SHP77 (cell line): ENCODE measurements at places on chromosomes 4 and X.

DNA sequence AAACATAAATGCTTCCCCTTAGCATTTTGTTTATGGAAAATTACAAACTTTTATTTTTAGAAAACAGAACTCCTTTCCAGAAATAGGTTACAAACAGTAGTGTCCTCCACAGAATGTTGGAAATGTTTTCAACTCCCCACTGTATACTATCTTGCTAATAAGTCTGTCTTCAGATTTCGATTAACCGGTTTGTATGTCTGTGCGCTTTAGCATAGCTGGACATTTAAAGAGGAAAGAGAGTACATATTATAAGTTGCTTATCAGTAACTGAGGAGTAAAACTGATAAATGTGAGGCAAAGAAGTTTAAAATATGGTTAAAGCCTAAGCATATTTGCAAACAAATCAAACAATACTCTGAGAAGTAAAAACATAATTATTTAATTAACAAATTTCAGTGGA is 3.4 kb downstream of the CXCL8 start:
- no peak for DNase-seq

GRCh38 chr4:89253311-89253710 is 54.3 kb downstream of the GPRIN3 start:
- no peak for DNase-seq

DNA sequence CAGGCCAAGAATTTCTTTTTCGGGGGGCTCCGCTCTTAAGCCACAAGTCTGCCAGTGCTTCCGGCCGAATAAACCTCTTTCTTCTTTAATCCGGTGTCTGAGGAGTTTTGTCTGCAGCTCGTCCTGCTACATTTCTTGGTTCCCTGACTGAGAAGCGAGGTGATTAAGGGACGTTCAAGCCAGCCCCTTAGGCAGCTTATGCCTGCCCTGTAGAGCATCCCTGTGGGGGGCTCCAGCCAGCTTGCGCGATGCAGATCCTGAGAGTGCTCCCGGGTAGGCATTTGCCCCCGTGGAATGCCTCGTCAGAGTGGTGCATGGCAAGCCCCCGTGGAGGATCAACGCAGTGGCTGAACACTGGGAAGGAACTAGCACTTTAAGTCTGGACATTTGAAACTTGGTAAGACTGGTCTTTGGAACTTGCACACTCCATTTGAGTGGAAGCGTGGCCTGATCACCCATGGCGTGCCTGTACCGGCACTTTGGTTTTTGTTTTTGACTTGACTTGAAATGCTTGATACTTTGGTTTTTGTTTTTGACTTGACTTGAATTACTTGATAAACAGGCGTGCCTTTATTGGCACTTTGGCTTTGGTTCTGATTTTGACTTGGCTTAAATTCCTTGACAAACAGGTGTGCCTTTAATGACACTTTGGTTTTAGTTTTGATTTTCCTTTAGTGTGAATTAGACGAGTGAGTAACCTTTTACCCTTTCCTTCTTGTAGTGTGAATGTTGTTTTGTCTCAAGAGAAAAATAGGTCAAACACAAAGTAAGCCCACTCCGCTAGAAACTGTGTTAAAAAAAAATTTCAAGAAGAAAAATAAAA is 6.1 kb downstream of the ACOX3 start:
- DNase-seq = no peak

DNA sequence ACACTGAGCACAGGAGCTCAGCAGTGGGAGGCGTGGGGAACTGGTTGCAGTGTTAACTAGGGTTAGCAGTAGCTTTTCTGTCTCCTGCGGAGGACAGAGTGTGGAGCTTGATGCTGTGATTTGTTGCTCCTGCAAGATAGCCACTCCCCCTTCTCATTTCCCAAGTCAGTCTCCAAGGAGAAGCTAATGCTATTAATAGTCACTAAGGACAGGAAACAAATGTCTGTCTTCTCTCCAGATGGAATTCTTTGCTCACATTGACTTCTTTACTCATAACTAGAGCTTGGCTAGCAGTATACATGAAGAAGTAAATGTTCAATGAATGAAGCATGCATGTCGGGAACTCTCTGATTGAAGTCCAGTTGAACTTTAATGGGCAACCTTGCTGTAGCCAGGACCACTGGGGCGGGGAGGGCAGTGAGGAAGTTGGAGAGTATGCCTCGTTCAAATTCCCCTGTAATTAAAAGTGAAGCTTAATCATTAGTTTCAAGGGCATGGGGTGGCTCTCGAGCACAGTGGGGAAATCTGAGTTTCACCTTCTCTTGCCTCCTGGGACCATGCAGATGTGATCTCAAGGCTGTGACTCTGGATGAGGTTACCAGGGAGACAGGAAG is 156.6 kb upstream of the SCML1 start:
- no peak for DNase-seq

- no peak for DNase-seq
Measured at GRCh38 chrX:48456628-48457331, 13.3 kb downstream of the SLC38A5 start.

- DNase-seq = no peak
Measured at GRCh38 chr4:83724485-83725335, 188.8 kb downstream of the GPAT3 start.

DNA sequence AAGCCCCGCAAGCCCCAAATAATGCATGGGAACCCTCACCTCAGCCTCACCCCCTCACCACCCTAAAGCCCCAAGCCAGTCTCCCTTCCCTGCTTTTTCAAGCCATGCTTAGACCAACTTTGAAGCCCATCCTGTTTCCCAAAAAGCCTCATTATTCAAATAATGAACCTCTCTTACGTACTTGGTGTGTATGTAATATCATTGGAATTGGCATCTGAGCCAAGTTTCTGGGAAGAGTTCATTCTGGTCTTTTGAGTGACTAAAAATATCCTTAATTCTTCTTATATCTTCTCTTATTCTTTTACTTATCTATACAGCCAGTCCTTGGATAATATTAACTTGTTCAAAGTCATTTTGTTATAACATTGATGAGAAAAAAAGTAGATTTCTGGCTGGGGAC is 875.8 kb upstream of the SLIT2 start:
- no peak for DNase-seq

DNA sequence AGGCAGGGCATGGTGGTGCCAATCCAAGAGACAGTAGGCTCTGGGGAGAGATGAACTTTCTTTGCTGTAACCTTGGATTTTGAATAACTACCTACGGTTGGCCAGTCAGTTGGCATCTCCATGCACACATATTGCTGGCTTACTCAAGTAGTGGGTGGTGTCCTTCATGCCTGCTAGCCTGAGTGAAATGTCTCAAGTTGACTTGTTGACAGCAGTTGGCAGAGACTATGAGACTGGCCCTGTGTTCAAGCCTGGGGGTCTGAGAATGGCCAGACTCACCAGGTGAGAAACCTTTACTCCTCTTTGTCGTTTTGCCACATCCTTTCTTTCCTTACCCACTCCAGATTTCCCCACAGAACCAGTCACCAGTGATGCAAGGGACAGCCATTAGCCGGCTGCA is 173.3 kb downstream of the MID1IP1 start:
- DNase-seq = no peak

DNA sequence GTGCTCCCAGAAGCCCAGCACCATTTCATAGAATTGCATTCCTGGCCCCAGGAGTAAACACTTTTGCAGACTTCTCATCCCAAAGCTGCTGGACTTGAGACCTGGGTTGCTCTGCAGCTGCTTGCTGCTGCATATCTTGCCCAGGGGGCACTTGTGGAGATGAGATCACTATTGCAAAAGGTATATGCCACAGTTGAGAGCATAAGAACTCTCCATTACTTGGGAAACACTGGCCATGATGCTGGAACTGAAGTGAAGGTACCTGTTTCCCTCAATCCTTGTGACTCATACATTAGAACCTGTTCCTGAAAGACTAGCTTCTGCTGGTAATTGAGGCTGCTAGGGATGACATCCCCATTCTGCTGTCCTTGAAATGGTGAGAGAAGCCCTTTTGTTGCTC is 43.1 kb upstream of the WDR1 start:
- DNase-seq = no peak

DNA sequence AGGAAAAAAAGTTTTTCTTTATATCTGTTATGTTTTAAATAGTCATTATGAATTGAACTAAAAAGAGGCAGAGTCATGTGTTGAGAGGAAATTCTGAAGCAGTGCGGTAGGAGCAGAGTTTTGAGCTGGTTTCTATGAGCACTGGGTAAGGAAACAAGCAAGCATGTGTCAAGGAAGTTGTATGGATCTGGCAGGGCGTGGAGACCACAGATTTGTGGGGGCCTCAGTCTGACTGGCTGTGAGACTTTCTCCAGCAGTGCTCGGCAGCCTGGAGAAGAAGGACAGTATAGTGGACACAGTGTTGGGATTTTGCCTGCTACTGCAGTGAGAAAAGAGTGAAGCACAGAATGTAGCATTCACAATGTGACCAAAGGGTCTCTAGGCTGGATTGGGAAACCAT is 399.1 kb downstream of the INPP4B start:
- DNase-seq = no peak

DNA sequence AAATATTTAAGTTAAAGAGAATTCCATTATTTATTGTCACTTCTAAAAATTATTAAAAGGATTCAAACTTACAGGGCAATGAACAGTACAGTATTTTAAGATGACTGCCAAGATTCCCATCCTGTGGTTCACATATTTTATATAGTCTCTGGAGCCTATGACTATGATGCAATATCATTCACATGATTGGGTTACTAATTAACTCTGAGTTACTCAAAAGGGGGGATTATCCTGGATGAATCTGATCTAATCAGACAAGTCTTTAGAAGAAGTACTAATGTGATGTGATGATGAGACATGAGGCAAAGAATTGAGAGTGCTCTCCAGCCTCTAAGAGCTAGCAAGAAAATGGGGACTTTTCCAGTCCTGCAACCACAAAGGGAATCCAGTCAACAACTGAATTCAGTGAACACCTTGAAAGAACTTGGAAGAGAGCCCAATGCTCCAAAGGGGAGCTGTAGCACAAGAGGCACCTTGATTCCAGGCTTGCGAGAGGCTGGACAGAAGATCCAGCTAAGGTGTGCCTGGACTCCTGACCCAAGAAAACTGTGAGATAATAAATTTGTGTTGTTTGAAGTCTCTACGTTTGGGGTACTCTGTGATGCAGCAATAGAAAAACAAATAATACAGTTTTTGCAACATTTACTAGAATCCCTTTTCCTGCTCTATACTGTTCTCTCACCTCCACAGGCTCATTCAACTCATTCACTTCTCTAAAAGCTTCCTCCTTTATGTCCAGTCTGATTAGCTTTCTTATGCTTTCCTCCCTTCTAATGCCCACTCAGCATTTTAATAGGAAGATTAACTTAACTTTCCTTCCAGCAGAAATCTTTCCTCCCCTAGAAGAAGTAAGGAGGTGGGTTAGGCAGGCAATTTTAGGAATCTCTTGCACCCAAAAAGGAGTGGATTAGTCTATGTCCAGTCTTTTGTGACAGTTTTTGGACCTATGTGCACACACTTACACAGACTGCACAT is 133.8 kb upstream of the LCORL start:
- no peak for DNase-seq

DNA sequence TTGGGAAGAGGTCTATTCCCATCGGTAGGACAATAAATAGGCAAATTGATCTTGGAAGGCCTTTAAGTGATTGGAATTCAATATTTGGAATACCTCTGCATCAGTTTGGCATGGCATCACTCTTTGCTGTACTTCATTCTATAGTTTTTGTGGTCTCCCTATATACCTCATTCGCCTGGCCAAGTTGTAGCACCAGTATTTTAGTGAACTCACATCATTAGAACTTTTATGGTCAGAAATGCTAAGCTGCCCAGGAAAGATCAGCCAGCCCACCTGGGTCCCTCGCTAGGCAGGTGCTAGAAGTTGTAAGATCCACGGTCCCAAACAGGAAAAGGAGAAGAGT is 40.3 kb downstream of the ZCCHC13 start:
- no peak for DNase-seq

- DNase-seq = no peak
Measured at GRCh38 chr4:36207831-36208520, 36.3 kb downstream of the ARAP2 start.

DNA sequence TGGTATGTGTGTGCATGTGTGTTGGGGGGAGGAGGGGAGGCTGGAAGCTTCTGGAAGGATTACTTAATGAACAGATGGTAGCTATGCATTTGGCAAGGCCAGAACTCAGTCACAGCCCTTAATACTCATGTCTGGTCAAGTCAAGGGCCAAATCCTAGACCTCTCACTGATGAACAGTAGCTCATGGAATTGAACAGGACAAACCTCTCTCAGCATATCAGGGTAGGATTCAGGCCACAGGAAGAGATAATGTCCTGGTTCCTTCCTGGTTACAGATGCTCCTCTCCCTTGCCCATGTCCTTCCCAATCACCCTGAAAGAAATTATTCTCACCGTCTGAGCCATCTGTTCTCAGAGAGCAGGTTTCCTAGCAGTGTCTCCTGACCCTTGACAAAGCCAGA is 165.7 kb downstream of the SOWAHB start:
- no peak for DNase-seq

DNA sequence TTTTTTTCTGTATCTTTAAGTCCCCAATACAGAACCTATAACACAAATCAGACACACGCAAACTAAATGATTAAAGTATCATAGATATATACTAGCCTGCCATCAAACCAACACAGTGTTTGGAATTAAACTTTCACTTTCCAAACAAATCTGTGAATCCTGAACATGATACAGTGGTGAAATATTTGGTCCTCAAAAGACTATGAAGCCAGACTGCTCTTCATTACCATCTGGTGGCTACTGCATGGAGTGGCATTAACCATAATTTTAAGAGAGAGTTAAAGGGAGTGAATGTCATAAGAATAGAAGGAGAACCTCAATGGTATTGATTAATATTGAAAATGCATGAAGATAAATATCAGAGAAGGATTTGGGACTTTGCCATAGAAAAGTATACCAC is 9.2 kb upstream of the GABRA4 start:
- no peak for DNase-seq

GRCh38 chr4:40228497-40229365 is 31.9 kb downstream of the RHOH start:
- no peak for DNase-seq

DNA sequence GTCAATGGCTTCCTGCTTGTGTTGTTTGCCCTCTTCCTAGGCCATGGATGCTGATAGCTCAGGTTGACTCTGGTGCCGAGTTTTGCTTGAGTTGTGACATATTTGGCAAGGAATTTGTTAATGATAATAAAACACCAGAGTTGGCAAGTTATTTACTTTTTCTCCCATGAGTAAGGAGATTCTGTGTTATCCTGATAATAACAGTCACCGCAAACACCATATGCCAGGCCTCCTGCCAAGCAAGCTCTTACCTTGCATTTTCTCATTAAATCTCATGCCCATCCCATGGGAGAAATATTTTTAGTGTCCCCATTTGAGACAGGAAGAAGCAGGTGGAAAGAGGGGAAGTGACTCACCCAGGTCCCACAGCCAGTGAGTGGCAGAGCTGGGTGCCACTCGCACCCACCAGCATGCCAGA is 67.4 kb upstream of the CLCN4 start:
- DNase-seq = no peak

DNA sequence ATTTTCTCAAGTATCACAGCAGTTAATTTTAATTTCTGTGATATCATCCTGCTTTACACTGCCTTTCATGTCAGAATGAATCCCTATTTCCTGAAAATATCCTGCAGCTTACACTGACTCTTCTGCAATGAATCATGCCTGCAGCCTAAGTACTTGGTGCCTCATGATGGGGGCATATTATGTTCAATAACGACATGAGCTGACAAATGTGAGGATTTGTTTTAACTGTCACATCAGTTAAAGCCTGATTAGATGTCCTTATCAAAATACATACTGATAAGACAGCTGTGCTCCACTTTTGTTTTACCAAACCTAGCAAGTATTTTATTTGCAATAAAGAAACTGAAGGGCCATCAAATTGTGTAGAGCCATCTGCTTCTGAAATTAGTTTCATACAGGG is 359.9 kb upstream of the AGA start:
- DNase-seq = no peak

- DNase-seq = no peak
Measured at GRCh38 chr4:13543032-13543838, 1.1 kb downstream of the NKX3-2 start.

- no peak for DNase-seq
Measured at GRCh38 chr4:139668036-139668435, 2.4 kb downstream of the MGST2 start.
